Skeletal muscle cell (primary cell): ENCODE measurements at places on chromosomes 12 and 14.

DNA sequence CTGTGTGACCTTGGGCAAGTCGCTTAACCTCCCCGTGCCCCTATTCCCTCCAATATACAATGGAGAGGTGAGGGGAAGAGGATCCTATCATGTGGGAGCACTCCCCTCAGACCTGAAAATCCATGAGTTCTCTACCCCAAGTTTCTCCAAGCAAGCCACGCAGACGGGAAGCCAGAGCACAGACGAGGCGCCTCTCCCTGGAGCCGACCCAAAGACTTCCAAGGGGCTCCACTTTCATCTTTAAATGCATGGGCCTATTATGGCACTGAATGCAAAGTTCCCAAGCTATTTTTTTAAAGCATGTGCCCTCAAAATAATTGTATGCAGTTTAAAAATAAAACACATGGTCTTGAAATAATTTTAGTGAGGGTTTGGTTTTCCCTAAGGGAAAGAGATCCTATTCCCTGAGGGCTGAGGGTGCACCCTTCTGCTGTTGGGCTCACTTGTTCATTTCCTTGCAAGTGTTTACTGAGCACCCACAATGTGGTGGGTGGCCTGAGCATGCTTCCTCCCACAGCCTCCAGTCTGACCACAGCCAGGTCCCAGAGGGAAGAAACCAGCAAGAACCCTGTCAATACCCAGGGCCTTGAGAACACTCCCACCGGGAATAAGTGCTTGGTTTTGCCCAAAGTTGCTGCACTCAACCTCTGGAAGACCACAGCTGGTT lies 14.6 kb downstream of the CMKLR1 start:
- no peak for DNase-seq

GRCh38 chr12:30111719-30112118 lies 328.0 kb upstream of the TMTC1 start:
- no peak for DNase-seq

GRCh38 chr12:53937099-53937498 lies 1.5 kb upstream of the HOXC13 start:
- no peak for DNase-seq

- no peak for DNase-seq
Measured at GRCh38 chr14:23665302-23666016, 29.3 kb downstream of the DHRS2 start.

GRCh38 chr12:46692606-46693005 lies 133.2 kb downstream of the SLC38A4 start:
- DNase-seq = peak; percentile 16
